Bone marrow (tissue), 2 donors: ENCODE measurements at places on chromosomes 3 and 15.

DNA sequence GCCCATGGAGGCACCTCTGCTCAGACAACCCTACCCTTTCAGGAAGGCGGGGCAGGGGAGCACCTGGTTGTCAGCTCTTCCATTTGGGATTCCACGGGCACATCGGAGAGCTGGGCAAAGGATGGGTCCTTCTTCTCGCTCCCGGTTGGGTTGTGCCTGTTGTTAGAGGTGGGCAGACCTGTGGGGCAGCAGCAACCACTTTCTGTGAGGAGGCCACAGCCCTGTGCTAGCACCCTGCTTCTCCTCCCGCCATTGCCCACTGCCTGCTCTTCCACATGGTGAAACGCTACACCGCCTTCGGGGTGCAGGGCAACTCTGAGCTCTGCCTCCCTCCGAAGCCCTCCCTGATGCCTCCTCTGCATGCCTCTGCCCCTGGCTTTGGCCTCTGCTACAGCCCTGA, 7.0 kb upstream of the HHATL start:
- no peak for DNase-seq

GRCh38 chr3:128060473-128061381, 8.5 kb downstream of the SEC61A1 start:
- no peak for DNase-seq

DNA sequence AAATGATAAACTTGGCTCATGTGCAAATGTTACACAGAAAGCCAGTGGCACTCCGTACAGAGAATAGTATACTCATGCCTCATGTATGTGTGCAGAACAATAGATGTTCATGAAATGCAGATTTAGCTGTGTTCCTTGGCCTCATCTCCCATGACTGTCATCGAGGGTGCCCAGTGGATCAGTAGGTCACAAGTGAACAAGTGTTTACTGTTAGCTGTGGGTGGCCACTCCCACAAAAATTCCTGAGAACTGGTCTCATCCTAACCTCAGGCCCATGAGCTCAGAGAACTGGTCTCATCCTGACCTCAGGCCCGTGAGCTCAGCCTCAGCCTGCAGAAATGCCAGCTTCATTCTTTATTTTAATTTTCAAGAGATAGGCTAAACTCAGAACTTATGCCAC, 124.1 kb downstream of the GADL1 start:
- no peak for DNase-seq

DNA sequence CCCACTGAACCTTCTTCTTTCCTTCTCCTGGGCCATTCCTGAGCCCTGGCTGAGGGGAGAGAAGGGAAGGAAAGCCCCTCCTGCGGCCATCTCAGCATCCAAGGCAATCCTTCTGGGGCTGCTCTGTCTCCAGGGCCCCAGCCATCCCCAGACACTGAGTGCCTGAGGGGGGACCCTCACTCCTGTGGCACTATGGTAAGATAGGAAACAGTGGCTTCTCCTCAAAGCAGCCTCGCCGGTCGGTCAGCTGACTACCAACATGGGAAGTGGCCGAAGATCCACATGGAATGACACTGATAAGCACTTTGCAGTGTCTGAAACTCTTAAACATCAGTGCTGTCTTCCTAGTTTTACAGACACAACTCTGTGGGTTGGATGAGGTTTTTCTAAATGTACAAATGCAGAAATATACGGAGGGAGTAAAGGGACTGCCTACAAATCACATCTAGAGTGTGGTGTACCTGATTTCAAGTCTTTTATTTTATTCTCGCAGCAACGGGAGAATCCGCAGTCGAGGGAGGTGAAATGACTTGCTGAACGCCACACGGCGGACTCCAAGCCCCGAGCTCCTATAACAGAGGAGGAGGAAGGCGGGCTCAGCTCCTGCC, 973 bp upstream of the ITPKA start:
- no peak for DNase-seq

DNA sequence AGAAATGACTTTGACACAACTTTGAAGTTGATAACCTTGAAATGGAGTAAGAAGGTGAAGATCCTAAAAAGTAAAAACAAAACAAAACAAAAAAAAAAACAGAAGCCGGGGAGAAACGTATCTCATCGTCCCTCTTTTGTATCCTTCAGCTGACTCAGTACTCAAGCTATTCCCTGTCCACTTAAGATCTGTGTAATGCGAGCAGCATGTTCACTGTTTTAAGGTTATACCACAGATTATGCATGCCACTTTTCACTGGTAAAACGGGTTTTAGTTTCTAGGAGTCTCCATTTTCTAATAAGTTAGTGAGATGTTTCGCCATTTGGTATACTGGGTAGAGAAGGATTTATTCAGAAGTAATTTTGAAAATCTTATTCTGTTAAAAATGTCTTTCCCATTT, 324.3 kb downstream of the FEZF2 start:
- no peak for DNase-seq
